ENCODE measurements at places on chromosomes 4 and X.

- DNase-seq: no peak
Measured at GRCh38 chrX:154596290-154596929, 11.5 kb downstream of the CTAG1A start.

DNA sequence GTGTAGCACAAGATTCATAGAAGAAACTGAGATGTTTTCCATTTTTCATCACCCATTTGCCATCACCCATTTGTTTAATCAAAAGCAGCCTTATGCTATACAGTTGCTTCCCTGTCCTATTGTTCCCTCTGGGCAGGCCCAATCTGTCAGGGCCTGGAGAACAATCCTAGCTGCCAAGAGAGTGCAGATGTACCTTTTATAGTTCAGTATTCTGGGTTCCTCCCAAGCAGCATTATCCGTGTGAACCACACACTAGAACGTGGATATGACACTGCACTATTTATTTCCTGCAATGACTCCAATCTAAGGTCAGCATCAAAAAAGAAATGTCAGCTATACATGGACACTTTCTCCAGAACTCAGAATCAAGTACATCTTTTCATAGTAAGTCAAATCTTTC, 269.0 kb downstream of the ADGRA3 start:
- DNase-seq: no peak

- DNase-seq: no peak
Measured at GRCh38 chr4:152310257-152310656, 225.6 kb downstream of the FBXW7 start.

- no peak for DNase-seq
Measured at GRCh38 chrX:112197840-112198239, 115.3 kb upstream of the TRPC5 start.

DNA sequence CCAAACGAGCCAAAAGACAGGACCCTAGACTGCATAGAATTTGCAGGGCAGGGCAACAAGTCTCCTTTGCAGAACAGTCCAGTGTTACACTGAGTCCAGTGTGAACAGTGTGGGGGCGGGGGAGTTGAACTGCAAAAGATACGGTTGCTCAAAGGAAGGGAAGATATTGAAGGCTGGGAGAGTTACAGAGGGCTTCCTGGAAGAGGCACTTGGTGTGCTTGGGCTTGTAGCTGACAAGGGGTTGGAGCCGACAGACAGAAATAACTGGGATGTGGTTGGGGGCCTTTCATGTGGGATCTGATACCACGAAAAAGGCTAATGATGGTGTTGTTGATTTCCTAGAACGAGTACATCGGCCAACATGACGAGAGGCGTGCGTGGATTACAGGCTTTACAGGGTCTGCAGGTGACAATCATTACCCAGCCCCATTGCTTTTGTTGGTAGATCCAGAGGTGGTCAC, 6.1 kb downstream of the XPNPEP2 start:
- peak; percentile 33 for DNase-seq

DNA sequence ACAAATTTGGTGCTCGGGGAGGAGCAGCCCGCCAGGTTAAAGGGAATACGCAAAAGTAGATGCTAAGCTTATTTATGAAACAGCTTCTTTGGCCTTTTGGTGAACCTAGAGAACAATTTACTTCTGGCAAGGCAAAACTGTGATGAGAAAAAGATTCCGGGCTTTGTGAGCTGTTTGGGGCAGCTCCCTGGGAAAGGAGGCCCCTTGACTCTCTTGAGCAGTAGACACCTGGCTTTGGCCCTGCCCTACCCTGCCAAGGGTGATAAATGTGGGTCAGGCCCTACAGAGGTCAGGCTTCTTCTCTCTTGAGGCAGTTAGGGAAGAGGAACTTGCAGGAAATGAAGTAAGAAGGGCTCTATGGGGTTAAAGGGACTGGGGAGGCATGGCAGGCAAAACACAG, 509.6 kb downstream of the MID1IP1 start:
- DNase-seq: no peak

DNA sequence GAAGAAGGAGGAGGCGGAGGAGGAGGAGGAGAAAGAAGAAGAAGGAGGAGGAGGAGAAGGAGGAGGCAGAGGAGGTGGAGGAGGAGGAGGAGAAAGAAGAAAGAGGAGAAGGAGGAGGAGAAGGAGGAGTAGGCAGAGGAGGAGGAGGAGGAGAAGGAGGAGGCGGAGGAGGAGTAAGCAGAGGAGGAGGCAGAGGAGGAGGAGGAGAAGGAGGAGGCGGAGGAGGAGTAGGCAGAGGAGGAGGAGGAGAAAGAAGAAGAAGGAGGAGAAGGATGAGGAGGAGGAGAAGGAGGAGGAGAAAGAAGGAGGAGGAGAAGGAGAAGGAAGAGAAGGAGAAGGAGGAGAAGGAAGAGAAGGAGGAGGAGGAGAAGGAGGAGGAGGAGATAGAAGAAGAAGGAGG, 19.9 kb downstream of the MRFAP1 start:
- no peak for DNase-seq

DNA sequence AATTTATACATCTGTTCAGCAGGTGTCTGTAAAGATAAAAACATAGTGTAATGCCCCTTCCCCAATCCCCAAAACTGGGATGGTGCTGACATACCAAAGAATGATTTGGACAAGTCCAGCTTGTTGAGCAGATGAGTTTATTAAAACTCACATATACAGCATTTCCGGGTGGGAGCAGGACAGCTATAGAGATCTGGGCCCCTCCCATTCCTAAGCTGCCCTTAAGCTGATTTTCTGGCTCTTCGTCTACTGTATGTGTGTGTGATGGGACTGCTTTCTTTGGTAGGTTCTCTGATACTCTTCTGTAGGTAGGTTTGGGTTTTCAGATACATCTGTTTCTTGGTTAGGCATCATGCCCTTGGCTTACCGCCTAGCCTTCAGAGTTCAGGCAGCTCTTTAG, 703.7 kb upstream of the PCDH10 start:
- DNase-seq: no peak

DNA sequence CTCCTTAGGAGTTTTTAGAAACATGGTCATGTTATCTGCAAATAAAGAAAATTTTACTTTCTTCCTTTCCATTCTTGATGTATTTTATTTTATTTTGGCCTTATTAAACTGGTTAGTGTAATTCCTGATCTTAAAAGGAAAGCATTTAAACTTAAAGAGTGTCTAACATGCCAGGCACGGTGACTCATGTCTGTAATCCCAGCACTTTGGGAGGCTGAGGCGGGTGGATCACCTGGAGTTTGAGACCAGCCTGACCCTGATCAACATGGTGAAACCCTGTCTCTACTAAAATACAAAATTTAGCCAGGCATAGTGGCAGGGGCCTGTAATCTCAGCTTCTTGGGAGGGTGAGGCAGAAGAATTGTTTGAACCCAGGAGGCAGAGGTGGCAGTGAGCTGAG, 281.3 kb downstream of the PTTG2 start:
- DNase-seq: no peak

DNA sequence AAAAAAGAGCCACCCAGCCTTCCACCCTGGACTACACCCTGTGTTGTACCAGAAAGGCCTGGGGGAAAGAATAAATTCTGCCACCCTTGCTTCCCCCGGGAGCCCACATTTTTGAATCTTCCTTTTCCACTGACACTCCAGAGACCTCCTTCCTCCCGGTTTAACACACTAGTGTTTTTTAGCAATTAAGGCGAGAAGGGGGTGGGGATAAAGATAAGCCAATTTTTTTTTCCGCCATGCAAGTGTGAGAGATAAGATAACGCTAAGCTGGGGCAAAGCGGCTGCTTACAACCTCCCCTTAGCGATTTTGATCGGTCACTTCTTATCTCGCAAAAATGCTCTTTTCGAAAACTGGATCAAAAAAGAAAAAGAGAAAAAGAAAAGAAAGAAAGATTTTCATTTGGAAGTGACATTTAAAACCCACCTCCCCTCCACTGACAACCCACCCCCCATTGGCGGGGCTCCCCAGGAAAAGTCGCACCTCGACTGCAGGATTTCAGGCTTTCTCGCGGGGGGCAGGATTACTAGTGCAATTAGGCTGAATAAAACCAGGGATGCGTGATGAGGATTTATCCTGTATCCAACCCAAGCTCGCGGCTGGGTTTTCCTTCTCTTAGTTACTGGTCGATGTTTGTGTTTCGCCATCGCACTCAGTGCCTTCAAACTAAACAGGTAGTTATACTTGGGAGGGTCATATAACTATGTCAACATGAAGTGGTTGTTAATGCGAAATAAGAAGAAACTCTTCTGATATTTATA, 6.0 kb upstream of the BCOR start:
- no peak for DNase-seq

DNA sequence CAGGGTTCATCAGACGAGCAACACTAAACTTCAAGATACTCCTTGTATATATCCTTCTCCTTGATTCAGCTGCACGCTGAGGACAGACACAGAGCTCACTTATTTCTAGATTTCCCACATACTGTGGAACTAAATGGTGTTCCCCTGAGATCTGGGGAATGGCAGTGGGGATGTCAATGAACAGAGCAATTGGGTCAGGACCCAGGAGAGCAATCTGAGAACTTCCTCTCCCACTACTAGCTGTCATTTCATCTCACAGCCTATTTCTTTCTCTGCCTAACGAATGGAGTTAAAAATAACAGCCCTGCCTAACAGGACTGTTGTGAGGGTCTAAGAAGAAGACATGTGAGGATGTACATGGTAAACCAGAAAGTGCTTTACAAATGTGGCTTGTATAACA, 10.7 kb downstream of the NAAA start:
- DNase-seq: no peak

GRCh38 chr4:8210010-8210409, 10.9 kb downstream of the SH3TC1 start:
- no peak for DNase-seq

GRCh38 chrX:45806410-45807121, 605.9 kb upstream of the DIPK2B start:
- peak; percentile 29 for DNase-seq

DNA sequence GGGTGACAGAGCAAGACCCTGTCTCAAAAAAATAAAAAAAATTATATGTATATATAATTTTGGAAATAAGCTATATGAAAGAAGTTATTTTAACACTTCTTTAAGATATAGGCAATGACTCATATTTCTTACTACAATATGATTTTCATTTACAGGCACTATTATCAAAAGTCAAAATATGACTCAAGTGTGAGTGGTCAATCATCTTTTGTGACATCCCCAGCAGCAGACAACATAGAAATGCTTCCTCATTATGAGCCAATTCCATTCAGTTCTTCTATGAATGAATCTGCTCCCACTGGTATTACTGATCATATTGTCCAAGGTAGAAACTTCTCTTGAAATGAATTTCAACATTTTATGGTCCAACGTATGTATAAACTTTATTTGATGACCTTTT, 20.8 kb downstream of the OCIAD1 start:
- no peak for DNase-seq

DNA sequence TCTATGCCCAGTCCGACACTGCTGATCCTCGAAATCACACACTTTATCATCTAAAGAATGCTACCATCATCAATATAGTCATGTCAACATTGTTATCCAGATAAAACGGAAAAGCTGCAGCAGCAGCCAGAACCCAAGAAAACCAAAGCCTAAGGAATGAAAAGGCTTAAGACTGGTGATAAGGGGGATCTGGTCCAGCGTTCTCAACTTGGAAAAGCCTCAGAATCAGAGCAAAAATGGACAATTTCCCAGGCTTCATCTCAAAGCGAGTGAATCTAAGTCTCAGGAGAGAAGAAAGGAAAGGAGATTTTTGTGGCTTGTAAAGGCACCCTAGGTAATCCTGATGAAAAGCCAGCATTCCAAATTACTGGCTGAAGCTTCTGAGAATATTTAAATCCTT, 8.2 kb downstream of the ZNF518B start:
- DNase-seq: no peak
